GM03348 (cell line): ENCODE measurements at places on chromosomes 16 and 17.

DNA sequence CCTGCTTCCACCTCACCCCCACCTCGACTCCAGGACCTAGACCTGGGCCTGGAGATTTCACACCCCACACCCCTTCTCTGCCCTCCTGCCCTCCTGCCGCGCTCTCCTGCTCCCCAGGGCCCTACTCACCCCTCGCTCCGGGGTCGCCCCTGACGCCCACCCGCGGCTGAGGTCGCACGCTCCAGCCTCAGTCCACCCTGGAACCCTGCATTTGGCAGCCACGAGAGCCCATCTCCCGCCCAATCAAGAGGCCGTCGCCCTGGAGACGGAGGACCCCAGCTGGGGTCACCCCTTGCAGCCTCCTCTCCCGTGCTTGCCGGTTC, 16.1 kb downstream of the TLE7 start:
- DNase-seq = no peak

GRCh38 chr17:2892305-2892971, 96.2 kb downstream of the RAP1GAP2 start:
- peak; percentile 46 for DNase-seq

DNA sequence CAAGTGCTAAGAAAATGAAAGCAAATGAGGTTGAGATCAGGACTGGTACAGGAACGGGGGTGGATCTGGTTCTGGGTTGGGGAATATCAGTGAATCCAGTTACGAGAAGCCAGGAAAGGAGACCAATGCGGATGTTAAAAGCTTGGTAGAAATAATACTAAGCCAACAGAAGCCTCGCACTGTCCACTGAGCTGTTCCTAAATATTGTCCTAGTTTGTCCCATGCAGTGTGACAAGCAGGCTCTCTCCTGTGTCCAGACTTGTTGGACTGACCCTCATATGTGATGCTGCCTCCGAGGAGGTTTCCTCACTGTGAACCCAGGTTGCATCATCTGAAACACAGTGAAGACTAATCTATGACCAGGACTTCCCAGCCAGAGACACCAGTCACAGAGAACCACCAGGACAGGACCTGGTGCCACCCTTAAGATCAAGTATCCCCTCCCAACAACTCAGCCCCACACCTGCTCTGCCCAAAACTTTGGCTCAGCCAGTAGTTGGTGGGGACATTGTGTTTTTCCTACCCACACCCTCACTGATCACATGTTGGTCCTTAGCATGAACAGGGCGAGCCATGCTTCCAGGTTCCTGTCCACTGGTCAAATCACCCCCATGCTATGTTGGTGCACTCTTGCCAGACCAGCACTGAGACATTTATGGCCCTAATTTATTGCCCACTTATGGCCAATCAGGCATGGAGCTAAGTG, 32.7 kb upstream of the SCNN1B start:
- no peak for DNase-seq

DNA sequence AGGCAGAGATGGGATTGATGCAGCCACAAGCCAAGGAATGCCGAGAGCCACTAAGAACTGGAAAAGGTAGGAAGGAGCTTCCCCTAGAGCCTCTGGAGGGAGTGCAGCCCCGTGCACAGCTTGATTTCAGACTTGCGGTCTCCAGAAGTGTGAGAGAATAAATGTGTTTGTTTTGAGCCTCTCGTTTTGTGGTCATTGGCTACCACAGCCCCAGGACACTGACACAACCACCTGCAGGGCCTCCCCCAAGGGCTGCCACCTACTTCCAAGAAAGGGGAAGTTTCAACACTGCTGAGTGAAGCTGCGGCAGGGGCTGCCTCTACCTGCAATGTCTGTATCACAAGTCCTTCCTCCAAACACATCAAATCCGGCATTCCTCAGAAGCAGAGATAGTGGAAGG, 346.9 kb downstream of the C16orf95 start:
- no peak for DNase-seq

- no peak for DNase-seq
Observed at GRCh38 chr17:40472733-40473452, 28.5 kb downstream of the TNS4 start.

- peak; percentile 79 for DNase-seq
Observed at GRCh38 chr17:40075201-40075941, 12.6 kb downstream of the THRA start.

GRCh38 chr16:66388350-66389139, 22.1 kb downstream of the CDH5 start:
- DNase-seq = no peak

- no peak for DNase-seq
Observed at GRCh38 chr17:55480631-55481315, 30.5 kb downstream of the SMIM36 start.

- DNase-seq = no peak
Observed at GRCh38 chr16:1851793-1852192, 20.2 kb downstream of the MEIOB start.

DNA sequence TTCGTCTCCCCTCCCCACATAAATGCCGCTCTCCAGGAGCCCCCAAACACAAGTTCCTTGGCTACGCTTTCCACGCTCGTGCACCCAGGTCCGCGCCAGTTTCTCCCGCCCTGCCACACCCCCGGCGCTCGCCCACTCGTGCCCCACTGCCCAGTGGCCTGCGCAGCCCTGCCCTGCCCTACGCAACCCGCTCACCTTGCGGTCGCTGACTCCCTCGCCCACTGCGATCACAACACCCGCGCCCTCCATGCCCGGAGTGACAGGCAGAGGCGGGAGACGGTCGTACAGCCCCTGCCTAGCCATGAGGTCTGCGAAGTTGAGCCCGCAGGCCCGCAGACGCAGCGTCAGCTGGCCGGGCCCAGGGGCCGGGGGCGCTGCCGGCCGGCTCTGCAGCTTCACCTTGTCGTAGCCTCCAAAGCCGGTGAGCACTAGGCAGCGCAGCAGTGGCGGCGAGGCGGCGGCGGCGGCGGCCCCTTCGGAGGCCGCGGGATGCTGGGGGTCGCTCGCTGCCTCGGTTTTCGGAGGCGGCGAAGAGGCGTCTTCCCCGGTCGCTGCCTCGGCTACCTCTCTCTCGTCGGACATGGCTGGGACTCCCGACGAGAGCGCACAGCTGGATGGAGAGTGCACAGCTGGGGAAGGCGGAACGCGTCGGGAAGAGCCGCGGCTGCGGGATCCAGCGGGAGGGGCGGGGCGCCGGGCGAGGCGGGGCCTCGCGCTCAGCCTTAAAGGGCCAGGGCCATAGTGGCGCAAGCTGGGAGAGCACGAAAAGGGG, at the start of gene VAT1:
Gene VAT1 (minus strand): TSS at position 645 of the 772 bp plus-strand sequence. CDS start 63 bp downstream, at position 582.
- peak; percentile 94 for DNase-seq

- DNase-seq = no peak
Observed at GRCh38 chr17:14331225-14331981, 30.5 kb downstream of the HS3ST3B1 start.

DNA sequence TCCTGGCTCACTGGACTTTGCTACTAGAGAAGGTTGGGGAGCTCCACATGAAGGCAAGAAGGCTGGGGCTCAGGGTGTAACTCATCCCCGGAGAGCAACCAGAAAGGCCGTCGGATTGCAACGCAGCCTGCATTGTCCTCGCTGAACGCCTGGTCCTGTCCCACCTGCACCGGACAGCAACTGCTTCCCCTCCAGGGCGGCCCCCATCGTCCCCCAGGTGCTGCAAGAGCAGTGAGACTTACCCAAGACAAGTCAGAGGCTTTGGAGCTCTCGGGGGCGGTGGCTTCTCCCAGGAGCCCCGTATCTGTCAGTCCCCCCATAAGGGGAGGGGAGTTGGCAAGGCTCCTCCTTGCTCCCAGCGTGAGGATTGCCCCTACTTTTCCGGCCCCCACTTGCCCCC, 18.4 kb downstream of the METRNL start:
- no peak for DNase-seq

GRCh38 chr17:5715478-5715877, 131.2 kb upstream of the NLRP1 start:
- no peak for DNase-seq

- DNase-seq = no peak
Observed at GRCh38 chr17:12341328-12341727, 320.7 kb downstream of the MAP2K4 start.

GRCh38 chr16:27268376-27269299, at the start of gene NSMCE1:
TSS of gene NSMCE1 (minus strand) at chr16:27268772. CDS start at chr16:27257570, 11,202 bp downstream.
- DNase-seq = peak; percentile 97

DNA sequence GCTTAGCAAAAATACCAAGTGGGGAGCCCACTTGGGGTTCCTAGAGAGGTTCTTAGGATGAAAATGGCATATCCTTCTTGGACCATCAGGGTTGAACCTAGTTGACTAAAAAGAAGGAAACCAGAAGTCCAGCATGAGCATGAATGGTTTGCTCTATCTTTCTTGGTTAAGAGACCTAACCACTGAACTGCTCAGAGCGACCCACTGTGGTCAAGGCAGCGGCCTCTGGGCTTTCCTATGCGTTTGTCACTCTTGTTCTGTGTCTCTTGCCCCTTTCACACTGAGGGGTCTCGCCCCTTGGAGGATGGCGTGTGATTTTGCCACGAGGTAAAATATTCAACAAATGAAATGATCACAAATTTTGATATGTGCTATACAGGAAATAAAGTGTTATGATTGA, 526 bp upstream of the BORCS6 start:
- DNase-seq = no peak

GRCh38 chr17:75183999-75184884, 1.5 kb upstream of the SUMO2 start:
- no peak for DNase-seq

- DNase-seq = no peak
Observed at GRCh38 chr17:40727447-40728231, 24.1 kb upstream of the KRT24 start.

DNA sequence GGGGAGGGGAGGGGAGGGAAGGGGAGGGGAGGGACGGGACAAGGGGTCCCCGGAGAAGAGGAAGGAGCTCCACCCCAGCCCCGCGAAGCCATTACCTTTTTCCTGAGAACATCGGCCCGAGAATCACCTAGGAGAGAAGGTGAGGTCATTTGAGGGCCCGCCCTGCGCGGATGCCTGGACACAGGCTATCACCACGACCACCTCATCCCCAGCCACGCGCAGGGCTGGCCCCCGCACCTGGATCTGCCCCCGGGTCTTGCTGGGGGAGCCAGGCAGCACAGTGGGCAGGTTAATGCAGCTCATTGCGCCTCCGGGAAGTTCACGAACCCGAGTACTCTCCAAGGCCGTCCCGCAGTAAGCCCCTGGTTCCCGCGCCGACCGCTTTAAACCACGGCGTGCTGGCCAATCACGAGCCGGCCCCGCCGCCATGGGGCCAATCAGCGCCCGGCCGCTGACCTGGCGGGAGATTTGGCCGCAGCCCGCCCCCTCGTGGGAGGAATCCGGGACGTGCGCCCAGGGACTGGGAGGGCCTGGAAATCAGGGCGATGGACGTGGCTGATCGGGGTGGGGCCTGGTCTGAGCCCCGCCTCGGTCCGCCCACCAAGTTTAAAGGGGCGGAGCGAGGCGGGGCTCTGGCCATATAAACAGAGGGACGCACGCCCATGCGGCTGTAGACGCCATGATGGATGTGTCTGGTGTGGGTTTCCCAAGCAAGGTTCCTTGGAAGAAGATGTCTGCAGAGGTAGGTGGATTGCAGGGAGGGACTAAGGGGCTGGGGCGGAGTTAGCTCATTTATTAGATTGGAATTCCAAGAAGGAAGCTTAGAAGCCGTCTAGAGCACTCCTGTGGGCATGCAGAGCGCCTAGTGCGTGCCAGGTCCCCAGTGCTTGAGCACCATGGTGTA, at the start of the genes AFMID and TK1:
Gene AFMID (plus strand): TSS at position 671 of the 904 bp plus-strand sequence. CDS start 9 bp downstream, at position 680.
Gene TK1 (minus strand): TSS at position 361 of the 904 bp plus-strand sequence. CDS start 58 bp downstream, at position 303.
- DNase-seq = peak; percentile 100

GRCh38 chr16:66832190-66832589, 1.4 kb upstream of the NAE1 start:
- DNase-seq = no peak

DNA sequence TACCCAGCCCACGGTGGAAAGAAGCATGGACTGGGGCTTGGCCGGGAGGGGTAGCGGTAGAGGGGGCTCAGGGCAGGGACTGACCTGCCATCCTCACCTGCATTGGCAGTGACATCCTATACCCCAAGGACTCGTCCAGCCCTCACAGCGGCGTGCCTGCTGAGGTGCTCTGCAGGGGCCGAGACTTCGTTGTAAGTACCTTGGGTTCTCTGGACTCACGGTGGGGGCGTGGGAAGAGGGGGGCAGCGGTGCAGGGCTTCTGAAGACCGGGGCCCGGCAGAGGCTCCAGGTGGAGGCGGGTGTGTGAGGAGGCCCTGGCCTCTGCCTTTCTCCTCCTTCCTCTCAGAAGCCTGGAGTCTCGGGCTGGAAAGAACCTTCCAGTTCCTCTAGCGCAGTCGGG, 25.5 kb downstream of the POLR3E start:
- DNase-seq = no peak

DNA sequence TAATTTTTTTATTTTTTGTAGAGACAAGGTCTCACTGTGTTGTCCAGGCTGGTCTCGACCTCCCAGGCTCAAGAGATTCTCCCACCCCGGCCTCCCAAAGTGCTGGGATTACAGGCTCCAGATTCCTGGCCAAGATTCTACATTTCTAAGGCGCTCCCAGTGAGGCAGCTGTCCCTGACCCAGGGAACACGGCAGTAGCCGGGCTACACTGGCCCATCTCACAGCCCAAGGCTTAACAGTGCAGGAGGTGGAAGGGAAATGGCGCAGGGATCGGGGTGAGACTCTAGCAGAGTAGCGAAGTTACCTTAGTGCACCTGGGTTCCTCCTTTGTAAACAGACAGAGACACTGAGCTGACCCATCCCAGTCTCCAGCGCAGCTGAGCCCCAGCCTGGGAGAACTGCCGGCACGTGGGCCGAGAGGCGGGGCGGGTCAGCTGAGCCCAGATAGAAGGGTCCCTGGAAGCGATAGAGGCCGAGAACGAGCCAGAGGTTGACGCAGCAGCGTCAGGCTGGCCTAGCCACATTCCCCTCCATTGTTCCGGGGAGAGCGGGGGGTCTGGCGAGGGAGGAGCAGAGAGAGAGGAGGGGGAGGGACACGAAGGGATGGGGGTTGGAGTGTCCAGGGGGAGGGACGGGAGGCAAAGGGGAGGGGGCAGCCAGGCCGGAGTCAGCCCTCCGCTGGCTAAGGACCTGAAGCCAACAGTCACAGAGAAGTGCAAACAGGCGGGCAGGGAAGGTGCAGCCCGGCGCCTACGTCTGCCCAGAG, 2.5 kb downstream of the CARHSP1 start:
- DNase-seq = peak; percentile 57

DNA sequence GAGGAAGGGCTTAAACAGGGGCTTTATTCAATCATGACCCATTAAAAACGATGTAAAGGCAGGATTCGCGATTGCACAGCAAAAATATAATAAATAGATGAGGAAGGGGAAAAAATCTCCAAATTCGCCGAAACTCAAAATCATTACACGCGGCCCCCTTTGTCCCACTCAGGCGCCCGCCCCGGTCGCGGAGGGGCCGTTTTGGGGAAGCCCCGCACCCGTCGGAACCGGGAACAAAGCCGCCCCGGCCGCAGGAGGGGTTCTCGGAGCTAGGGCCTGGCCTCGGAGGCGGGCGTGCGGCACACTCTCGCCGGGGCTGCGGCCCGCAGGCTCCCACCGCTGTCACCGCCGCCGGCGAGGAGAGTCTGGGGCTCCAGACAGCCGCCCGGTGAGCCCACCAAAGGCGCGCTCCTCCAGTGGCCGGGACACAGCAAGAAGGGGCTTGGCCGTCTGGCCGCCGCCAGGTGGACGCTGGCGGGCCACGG, 521 bp downstream of the C16orf87 start:
- peak; percentile 59 for DNase-seq

- no peak for DNase-seq
Observed at GRCh38 chr17:45579529-45580495, 89.3 kb upstream of the PLEKHM1 start.
